ENCODE measurements at places on chromosomes 5 and 9.

DNA sequence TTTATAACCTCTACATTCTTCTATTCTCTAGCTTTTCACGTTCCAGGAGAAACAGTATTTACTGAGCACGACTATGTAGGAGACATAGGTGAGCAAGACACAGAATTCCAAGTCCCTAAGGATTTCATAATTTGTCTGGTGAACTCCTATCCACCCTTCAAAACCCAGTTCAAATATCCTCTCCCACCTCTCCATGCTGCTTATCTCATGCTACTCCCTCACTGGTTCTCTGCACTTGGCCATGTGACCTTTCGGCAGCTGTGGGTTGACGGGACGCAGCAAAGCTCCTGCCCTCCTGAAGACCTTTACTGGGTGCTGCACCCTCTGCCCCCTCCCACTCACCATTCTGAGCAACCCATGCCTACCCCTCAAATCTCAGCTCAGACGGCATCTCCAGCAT lies 173.2 kb downstream of the RGS3 start:
- no peak for DNase-seq

GRCh38 chr9:124128568-124129166 lies 117.1 kb downstream of the LHX2 start:
- no peak for DNase-seq

DNA sequence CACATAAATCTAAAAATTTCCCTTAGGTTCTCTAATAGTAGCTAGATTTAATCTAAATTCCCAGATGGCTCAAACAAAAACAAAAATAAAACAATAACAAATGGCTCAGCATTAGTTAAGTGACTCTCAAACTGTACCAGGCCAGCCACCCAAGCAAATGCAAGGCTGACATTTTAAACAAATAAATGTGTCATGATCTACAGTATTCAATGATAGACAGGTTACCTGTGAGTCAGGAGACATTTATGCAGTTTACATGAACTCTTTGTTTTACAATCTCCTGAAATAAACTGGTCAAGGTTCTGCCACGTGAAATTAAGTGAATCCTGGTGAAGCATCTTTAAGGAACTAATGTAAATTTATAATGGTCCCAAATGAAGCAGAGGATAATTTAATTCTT lies 580.2 kb upstream of the PTPRD start:
- DNase-seq = no peak

DNA sequence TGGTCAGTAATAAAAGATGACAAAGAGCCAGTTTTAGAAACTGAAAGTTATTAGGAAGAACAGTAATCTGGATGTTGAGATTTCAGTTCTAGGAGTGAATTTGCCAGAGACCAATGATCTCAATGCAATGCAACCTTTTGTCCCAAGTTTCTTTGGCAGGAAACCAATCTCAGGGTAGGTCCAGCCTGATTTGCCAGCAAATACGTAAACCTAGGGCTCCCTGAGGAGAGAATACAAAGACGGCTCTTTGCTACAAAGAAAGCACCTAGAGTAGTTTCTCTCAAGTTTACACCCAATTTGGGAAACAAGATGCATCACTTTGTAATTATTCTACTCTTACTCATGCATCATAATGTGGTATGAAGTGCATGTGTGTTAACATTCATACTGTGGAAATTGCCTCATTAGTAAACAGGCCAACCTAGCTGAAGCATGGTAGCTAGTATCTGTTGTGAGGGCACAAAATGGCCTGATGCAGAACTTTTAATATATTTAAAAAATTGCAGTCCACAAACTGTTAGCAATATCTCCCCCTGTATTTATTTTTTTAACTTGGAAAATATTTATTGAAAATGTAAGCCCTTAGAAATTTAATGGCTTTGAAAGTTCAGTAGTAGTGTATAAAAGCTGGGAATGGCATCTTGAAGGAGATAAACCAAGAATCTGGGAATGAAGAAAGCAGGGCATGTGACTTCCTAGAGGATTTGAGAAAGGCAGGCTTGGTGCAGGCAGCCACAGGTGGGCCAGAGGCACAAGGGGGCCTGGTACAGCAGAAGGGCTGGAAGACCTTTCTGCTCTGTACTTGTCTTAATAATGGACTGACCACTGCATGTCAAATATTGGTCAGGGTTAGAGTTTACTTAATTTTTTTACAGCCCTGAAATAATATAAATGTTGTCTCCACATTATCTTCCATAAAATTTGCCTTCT lies 59.5 kb downstream of the MAST4 start:
- DNase-seq = no peak

- DNase-seq = no peak
Measured at GRCh38 chr9:131214876-131215275, 61.4 kb downstream of the FAM78A start.

DNA sequence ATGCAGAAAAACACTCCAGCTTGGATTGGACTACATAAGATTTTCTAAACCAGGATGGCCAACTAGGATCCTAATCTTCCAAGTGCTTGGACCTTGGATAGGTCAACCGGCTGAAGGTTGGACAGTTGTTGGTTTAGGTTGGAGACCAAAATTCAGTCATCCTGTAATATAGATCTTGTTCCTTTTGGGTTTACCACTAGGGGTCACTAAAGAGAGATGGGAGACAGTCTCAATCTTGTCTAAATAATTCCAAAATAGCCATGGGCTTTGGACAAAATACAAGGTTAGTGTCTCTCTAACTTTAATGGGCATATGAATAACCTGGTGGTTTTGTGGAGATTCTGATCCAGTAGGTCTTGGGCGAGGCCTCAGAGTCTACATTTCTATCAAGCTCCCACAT lies 148.7 kb upstream of the ERCC6L2 start:
- peak; percentile 11 for DNase-seq
